ENCODE measurements at places on chromosomes 1 and 21.

- DNase-seq, result no peak
Measured at GRCh38 chr1:16926491-16927073, 4.9 kb downstream of the CROCC start.

- DNase-seq, result no peak
Measured at GRCh38 chr1:9732123-9732971, 80.8 kb downstream of the PIK3CD start.

- no peak for DNase-seq
Measured at GRCh38 chr1:148308832-148309458, 156.9 kb upstream of the NBPF11 start.

DNA sequence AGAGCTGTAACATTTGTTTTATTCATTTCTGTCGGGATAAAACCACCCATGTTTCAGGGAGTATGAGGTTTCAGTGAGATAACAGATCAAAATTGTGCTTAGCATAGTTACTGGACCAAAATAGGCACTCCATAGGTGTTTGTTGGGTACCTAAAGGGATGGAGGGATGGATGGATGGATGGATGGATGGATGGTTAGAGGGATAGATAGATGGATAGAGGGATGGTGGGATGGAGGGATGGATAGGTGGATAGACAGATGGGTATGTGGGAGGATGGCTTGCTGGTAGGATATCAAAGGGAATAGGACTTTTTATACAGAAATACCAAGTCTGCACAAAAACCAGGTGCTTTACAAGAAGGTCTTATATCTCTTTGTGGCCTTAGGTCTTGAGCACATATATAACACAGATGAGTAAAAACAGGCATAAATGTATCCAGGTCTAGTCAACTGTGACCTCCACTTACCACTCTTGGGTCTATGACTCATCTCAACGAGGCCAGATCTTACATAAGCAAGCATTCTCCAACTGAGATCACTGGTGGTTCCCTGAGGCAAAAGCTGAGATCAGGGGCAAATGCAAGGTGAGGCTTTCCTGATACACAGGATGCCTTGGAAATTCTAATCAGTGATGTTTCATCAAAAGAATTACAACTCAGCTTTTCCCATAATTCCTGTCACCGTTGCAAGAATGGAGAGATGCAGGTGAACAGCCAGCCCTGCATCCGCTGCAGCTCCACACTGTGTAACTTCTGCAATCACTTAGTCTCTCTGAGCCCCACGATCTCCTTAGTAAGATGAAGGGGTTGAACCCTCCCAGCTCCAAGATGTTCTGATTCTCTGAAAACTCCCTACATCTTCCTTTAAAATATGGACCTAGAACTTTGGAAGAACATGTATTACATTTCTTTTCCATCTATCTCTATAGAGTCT is 32.0 kb downstream of the PTAFR start:
- no peak for DNase-seq

DNA sequence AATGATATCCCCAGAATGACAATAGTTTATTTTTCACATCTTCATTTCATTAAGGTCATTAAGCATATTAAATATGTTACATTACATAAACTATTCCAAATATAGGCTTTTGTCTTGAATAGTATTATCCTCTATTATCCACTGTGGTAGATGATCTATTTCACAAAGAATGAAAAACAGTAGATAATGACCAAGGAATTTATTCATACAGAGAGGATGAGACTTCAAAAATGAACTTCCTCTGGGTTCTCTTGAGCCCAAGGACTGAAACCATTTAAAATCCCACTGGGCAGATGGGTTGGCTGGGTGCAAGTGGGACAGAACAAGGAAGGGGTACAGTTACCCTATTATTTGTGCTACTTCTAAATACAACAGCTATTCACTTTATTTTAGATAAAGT is 33.0 kb downstream of the PTPN14 start:
- DNase-seq, result no peak

- DNase-seq, result no peak
Measured at GRCh38 chr21:31198575-31198974, 145.5 kb downstream of the TIAM1 start.

GRCh38 chr21:36065497-36066036 is 4.3 kb upstream of the CBR1 start:
- no peak for DNase-seq

DNA sequence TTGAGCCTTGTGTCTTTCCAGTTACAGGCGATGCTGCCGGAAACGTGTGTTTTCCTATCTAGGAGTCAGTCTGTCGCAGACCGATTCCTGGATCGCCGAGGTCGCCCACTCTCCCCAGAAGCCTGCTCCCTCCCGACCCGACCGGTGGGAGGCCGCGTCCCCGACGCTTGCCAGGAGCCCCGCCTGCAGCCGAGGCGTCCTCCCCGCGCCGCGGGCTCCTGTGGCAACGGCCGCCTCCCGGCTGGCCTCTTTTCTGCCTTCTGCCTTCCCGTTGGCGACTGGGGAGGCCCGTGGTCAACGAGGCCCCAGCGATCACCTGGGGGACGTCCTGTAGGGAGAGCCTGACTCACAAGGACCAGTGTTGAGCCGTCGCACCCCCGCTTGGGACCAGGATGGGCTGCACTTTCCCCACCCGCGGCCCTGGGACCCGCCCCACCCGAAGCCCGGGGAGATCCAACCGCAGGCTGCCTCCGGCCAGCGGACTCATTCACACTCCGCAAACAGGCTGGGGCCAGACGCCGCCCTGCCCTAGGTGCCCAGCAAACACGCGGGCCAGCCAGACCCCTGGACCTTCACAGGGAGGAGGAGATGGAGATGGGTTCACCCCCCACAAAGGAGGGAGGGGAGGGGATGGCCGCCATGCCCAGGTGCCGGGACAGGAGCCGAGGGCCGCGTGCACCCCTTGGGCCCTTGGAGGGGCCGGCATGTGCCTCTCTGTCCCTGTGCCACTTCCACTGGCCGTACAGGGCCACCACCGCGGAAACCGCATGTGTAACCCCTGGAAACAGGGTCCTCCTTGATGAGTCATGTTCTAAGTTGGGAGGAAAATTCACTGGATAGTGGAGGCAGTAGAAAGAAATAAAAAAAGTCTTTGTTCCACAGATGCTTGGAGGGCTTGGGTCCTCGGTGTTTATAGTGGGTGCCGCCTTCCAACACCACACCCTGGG is 7.2 kb upstream of the COL6A1 start:
- DNase-seq, result no peak

- no peak for DNase-seq
Measured at GRCh38 chr1:24315391-24315790, 3.8 kb upstream of the GRHL3 start.

- DNase-seq, result no peak
Measured at GRCh38 chr1:93616221-93616995, 65.2 kb downstream of the BCAR3 start.

DNA sequence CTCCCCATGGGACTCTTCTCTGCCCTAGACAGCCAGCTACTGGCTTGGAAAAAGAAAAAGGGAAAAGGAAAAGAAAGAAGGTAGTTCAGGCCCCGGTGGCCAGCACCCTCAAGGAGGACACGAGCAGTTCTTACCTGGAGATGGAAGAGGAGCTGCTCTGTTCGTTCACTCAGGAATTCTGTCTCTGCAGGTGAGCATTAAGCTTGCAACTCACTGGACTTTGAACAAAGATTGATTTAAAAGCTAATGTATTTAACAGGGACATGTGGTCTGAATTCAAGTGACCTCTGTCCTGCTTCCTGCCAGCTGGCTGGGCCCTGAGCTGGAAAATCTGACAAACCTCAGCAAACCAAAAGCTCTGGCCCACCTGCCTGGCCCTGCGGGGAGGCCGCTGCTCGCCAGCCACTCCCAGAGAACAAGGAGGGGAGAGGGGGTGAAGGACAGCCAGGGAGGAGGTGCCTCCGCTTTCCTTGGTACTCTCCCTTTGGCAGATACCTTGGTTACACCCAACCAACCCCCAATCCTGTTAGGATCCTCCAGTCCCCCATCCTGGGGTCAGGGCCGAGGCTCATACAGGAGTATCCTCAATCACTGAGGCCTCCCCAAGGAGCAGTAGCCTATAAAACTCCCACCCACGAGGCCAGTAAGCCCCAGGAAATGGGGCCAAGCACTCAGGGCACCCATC is at the start of gene PDZK1:
TSS of gene PDZK1 (minus strand) at position 186 of the 685 bp plus-strand sequence. CDS start 19,347 bp downstream, outside the sequence.
- DNase-seq, result no peak

DNA sequence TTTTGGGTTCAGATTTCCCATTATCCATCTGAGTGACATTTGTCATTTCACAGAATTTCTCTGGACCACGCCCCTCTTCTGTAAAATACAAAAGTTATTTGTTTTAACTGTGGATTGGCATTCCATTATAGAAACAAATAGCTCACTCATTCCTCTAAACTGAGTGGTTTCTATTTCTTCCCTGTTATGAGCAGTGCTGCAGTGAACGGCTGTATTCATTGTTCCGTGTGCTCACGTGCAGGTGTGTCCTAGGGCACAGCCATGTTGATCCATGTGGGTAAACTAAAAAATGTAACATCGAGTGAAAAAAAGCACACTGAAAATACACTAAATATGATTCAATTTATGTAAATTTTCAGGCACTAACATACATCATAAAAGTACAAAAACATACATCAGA is 27.0 kb upstream of the IL12RB2 start:
- no peak for DNase-seq

- DNase-seq, result no peak
Measured at GRCh38 chr1:107997866-107998265, 32.9 kb upstream of the VAV3 start.

DNA sequence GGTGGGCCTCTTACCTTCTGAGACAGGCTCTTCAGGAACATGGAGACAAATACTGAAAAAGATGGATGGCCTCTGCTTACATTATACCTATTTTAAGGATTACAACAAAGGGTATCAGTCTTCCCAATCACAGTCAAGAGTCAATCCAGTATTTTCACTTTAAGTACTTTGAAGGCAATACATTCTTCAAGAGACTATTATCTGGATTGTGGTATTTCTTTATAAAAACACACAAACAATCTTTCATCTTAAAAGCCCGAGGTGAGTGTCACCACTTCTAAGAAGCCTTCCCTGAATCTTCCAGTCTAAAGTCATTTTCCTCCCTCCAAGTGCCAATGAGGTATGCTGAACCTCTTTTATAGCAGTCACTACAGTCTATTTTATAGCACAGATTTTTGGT is 45.3 kb downstream of the WASF2 start:
- no peak for DNase-seq

DNA sequence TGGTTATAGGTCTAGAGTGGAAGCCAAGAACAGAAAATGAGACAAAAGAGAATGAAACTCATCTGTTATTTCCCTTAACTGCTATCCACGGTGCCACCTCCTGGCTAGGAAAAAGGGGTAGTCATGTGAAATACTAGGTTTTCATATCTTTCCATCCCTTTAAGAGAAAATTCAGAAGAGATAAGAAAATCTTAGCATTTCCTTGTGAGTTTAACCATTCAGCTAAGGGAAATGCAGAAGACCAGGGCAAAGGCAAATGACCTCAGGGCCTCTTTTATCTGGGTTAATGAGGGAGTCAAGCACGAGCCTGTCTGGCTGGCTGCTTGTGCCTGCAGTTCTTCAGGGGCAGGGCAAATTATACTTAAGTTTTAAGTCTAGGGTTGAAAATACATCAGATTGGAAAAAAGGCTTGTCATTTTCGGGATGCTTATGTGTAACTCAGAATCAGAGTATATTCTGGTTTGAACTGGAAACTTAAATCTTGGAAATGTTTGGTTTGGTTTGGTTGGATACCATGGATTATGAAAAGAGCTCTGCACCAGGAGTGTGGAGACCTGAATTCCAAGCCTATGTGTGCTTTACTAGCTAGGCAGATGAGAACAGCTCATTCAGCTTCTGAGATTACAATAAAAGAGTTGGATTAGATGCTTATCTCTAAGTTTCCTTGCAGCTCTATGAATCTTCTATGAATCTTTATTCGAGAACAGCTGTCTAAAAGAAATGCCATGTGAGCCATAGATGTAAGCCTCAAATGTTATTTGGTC is 19.9 kb downstream of the NIBAN1 start:
- no peak for DNase-seq

GRCh38 chr1:3261007-3261968 is 192.3 kb downstream of the PRDM16 start:
- DNase-seq, result no peak

DNA sequence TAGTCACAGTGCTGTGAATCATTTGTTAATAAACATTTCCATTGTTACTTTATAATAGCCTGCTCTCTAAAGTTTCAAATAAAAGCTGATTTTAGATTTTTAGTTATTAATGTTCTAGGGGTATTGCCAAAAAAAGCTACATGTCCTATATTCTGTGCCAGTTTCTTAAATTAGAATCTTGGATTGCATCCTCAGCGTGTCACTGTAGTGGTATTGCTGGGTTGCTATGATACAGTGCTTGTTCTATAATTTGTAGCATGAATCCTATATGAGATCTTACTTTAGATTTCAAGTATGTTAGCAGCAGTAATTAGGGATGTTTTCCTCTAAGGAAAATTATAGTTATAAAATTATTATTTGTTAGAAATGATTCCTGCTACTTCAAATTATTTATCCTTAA is 16.4 kb downstream of the PPP2R5A start:
- DNase-seq, result no peak

DNA sequence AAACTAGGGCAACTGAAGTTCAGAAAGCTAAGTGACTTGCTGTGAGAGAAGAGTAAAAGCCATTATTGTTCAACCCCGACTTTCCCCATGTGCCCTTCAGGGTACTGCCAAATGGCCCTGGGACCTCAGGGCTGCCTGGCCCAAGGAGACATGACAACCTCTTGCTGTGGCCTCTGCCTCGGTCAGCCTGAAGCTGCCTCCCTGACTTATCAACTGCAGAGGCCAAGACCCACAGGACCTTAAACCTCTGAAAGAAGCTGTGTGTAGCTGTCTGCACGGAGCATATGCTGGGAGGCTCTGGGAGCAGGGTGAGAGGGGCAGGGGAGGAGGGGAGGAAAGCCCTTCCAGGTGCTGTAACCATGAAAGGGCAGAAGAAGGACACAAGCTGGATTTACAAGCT is 35.9 kb downstream of the HMGB4 start:
- no peak for DNase-seq

DNA sequence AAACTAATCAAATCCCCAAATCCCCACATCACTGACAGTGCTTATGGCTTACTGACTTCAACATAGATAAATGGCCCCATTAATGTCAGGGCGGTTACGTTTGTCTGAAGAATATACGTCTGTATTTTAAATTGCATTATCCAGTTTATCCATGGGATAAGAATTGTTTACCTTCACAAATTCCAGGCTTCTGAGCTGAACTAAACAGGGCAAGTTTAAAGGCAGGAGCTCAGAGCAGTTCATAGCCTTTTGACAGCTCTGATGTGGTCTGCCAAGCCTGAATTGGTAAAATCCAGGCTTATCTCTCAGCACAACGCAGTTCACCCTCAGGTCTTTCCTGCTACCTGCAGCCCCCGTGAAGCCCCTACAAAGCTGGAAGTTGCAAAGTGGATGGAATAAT is 79.5 kb upstream of the GREM2 start:
- no peak for DNase-seq

DNA sequence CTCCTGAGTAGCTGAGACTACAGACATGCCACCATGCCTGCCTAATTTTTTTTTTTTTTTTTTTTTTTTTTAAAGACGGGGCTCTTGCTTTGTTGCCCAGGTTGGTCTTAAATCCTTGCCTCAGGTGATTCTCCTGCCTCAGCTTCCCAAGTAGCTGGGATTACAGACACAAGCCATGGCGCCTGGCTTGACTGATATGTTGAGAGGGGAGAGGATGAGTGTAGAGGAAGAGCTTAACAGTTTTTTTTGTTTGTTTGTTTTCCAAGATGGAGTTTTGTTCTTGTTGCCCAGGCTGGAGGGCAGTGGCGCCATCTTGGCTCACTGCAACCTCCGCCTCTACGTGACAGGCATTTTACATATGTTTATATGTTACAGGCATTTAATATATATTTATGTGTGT is 2.5 kb downstream of the SRP9 start:
- DNase-seq, result no peak

Data from stimulated activated naive CD4-positive, alpha-beta T cell treated with Interleukin-2 at 50 U/mL for 16 hours (primary cell).